ENCODE measurements at places on chromosomes 6 and 20.
A peak's percentile ranks its signal among the peaks of the same experiment; 100 is the strongest.

GRCh38 chr6:130075879-130076460 is 57.6 kb downstream of the L3MBTL3 start:
- no peak for DNase-seq

GRCh38 chr20:9575836-9576235 is 61.4 kb downstream of the LAMP5 start:
- DNase-seq = no peak

DNA sequence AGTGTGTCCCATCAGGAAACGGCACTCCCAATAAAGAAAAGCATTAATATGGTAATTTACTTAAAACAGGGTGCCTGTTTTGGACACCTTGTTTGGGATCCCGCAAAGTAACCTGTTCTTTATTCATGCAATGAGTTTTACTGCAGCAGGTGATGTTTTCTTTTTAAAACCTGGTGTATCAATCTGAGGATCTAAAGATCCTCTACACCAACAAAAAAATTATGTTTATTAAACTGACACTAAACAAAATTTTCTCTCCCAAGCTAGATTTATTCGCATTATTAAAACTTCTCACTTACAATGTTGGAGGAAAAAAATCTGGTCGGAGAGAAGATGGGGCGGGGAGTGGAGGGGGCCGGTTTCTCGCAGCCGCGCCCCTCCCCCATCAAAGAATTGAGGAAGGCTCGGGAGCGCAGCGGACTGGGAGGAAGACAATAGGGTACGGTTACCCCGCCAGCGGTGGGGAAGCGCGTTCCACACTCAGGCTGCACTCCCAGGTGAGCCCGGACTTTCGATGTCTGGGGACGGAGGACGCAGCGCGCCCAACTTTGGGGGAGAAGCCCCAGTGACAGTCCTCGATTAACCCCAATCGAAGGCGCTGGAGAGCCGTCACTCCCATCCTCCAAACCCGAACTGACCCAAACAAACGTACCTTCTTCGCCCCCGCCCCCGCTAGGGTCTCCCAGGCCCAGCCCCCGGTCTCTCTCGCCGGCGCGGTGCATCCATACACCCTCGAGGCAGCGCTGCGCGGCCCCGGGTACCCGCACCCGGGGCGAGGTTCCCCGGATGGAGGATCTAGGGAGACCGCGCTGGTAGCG is 1.3 kb downstream of the CD24 start:
- peak; percentile 22 for DNase-seq

DNA sequence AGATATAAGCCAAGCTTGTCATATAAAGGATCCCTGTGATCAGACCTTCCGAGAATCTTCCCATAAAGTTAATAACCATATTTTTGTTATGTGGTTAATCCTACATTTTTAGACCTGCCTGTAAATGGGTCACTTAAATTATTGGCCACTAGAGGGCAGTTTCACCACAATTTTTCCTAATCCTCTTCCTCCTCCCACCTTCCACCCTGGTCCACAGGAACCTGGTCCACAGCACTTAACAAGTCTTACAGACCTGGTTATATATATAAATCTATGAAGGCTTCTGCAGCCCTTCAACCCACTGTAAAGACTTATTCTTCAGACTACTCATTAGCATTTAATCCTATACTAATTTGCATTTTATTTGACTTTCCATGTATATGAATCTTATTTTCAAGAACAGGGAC is 28.3 kb downstream of the MRS2 start:
- no peak for DNase-seq

DNA sequence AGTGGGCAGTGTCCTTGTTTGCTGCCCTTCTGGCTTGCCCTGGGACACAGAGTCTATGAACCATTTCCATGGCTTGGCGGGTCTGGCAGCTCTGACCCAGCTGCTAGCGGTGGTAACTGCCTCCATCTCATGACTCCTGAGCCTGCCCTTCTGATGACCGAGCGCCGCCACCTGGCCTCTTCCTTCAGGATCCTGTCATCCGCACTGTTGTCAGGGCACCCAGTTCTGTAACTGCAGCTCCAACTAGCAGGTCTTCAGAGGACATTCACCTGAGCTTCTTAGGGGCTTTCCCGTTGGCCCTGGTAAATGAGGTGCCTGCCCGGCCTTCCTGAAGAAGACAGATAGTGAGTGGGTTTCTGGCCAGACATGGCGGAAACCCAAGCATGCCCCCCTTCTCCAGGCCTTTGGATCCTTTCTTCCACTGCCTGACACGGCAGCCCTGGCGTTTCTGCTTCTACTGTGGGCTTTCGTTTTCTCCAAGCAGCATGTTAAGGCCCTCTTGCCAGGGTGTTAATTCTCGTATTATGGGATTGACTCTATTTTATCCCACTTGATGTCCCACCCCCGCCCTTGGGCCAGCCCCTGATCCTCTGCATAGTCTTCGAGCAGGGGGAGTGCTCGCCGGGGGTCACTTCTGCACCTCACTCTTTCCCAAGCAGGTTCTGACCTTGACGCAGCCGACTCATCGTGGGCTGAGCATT is 24.7 kb downstream of the PACSIN1 start:
- no peak for DNase-seq

- no peak for DNase-seq
These were observed 24.1 kb upstream of the SH3BGRL2 start for GRCh38 chr6:79607000-79607399.

GRCh38 chr6:33339193-33339592 is 21.6 kb upstream of the ZBTB22 start:
- no peak for DNase-seq

DNA sequence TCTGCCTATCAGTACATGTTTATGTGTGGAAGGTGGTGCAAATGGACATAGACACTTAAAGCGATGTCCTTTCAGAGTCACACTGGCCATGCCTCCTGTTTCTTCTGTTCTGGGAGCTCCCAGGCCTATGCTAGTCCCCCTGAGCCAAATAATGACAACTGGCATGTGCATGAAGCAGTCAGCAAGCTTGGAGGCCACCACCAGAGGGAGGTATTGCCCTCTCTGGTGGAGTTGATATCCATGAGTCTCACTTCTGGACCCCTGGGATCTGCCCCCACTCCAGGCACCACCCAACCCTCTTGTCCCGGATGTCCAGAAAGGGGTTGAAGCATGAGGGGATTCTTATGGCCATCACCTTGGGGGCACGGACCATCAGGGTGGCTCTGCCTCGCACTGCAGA is 172.2 kb downstream of the AIG1 start:
- no peak for DNase-seq

- no peak for DNase-seq
These were observed 1.2 kb upstream of the KCNB1 start for GRCh38 chr20:49483696-49484123.

GRCh38 chr6:122028933-122029522 is 370.4 kb upstream of the HSF2 start:
- no peak for DNase-seq

DNA sequence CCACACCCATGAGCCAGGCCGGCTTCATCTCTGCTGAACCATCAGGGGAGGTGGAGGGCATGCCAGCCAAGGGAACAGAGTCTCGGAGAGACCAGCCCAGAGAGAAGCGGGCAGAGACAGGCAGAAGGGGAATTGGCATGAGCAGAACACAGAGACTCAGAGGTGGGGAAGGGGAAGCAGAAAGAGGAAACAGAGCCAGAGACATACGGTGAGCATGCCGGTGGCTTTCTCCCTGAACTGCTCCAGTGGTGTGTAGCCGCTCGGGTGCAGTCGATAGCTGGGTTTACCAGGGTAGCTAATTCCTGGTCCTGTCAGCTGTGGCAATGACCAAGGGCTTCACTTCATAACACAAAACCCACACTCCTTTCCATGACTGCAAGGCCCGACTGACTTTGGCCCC is 83.6 kb upstream of the CCDC167 start:
- no peak for DNase-seq

GRCh38 chr6:142189057-142189456 is 42.0 kb downstream of the VTA1 start:
- no peak for DNase-seq

- no peak for DNase-seq
These were observed 5.3 kb downstream of the ANKRD6 start for GRCh38 chr6:89438248-89438647.

DNA sequence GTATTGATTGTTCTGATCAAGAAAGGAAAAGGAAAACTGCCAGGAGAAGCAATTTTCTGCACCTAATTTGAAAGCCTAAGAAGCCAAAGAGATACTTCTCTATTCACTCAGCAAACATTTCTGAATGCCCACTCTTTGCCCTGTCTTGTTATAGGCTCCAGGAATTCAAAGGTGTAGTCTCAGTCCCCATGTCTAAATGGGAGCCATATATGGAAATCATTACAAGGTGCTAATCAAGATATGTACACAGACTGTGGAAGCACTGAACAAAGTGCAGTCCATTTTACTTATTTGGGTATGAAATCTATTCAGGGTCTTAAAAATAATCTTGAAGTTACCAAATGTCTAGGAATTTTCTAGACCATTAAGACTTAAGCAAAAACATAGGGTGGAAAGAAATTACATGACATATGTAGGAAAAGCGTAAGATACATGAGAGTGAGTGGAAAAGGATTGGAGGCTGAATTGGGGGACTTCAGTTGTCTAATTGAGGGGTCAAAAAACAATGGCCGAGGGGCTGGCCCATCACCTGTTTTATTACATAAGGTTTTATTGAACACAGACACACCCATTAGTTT is 39.0 kb upstream of the ASCC3 start:
- no peak for DNase-seq

DNA sequence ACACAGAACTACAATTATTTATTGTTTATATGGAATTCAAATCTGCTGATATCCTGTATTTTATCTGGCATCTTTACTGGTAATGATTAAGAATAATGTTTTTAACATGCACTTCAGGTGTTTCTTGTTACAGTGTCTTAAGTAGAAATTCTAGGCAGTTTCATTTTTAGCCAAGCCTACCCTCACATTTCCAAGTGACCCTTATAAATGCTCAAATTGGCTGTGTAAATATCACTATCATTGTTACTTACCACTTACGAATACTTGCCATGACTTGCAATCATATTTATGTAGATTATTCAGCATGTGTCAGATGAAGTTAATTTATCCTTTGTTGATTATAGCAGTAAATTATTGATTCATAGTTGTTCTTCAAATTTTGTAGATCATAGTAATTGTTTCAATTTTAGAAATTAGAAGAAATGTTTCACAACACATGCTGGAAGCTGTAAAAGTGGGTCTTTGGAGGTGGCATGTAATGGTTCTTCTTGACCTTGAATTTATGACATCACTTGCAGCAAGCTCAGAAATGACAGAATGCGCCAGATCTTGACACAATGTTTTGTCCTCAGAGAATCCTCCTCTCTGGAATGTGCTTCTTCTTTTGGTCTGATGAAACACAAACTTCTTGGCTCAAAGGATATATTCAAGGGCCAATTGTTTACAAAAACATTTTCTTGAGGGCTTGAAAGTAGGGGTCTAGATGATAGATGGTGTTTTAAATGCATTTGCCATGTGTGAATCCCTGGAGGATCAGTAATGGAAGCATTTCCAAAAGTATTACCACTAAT is 471.8 kb downstream of the COL12A1 start:
- no peak for DNase-seq

DNA sequence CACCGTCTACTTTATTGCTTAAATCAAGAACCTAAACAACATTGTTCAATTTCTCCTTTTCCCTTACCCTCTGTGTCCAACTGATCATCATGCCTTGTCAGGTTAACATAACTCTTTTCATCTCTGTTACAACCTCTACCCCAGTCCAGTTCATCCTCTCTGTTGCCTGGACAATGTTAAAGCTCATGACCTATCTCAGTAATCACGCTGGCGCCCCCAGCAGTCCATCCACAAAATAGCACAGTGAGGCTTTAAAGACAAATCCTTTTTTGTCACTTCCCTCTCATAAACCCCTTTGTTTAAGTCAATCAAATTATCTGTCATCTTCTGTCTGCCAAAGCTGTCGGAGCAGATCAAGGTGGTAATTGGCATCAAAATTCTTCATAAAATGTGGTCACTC is 140.1 kb downstream of the QKI start:
- no peak for DNase-seq

- DNase-seq = no peak
These were observed 133.3 kb downstream of the TFAP2C start for GRCh38 chr20:56762401-56762800.

- DNase-seq = no peak
These were observed 172.7 kb downstream of the MRPL14 start for GRCh38 chr6:43954311-43955131.

- no peak for DNase-seq
These were observed 47.6 kb downstream of the BACH2 start for GRCh38 chr6:90249034-90249433.

DNA sequence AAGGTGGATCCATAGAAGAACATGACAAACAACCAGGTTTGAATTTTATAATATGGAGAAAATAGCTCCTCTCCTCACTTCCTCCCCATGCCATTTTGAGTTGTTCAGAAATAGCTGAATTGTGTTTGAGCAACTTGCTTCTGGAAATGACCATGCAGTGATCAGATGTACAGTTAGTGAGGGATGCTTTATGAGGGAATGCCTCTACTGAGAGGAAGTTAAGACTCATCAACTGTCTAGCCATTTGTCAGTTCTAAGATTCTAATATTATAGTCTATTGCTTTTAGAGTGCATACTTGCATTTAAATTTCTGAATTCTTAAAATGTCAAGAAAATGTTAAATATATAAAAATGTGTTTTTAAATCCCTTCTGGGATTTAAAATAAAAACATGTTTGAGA is 3.8 kb downstream of the LAMA2 start:
- no peak for DNase-seq

GRCh38 chr20:25225642-25226432 is 22.0 kb upstream of the PYGB start:
- no peak for DNase-seq

DNA sequence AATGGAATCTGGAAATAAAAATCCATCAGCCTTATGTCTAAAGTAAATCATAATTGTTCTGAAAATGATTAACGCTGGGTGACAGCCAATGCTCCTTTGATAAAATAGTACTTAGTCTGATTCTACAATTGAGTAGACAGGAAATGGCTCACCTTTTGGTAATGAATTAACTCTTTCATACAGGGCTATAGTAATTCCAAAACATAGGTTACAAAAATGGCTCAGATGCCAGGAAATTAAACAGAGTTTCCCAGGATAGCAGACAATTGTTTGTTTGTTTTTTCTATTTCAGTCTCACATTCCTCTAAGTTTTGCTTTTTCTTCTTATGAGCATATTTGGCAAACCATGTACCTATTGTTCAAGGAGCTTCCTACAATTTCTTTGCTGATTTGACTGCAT is 257.2 kb upstream of the EPHA7 start:
- DNase-seq = no peak

- DNase-seq = no peak
These were observed 320.2 kb upstream of the JARID2 start for GRCh38 chr6:14925699-14926026.

DNA sequence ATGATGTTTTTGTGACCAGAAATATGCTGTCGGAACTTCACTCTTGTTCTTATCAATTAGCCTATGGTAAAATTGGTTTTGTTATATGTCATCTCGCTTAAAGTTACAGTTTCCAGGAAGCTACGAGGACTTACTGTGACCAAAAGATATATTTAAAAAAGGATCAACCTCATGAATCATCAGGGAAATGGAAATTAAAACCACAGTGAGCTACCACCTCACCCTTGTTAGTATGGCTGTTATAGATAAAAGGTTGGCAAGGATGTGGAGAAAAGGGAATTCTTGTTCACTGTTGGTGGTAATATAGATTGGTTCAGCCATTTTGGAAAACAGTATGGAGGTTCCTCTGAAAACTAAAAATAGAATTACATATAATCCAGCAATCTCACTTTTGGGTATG is 14.3 kb upstream of the INSM1 start:
- DNase-seq = no peak

GRCh38 chr20:35892871-35893270 is 61.4 kb downstream of the SCAND1 start:
- no peak for DNase-seq
